Central memory CD4-positive, alpha-beta T cell (primary cell): ENCODE measurements at places on chromosomes 6 and 20.

DNA sequence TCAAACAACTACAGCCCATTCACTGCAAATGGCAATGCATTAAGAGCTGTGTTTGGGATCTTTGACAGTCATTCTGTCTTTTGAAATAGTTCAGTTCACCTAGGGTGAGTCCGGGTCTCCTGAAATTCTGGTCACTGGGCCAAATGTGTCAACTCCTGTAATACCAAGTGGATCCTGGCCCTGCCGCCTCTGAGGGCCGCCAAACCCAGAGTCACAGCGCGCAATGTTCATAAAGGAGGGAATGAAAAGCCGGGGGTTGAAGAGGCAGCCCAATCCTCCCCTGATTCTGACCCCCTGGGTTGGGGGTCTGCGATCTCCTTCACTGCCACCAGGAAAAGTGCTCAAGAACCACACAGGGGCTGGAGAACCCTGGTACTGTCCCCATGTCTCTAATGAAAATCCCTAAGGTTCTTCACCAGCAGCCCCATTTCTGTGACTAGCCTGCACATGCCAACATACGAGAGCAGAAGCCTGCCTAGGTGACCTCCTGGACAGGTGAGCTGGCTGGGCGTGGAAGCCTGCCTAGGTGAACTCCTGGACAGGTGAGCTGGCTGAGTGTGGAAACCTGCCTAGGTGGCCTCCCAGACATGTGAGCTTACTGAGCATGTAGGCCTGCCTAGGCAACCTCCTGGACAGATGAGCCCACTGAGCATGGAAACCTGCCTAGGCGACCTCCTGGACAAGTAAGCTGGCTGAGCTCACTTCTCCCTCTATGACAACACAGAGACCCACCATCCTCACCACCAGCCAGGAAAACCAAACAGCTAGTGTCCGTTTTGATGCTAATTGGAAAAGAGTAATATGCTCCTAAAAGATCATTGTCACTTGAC lies 16.1 kb upstream of the APMAP start:
- no peak for DNase-seq

DNA sequence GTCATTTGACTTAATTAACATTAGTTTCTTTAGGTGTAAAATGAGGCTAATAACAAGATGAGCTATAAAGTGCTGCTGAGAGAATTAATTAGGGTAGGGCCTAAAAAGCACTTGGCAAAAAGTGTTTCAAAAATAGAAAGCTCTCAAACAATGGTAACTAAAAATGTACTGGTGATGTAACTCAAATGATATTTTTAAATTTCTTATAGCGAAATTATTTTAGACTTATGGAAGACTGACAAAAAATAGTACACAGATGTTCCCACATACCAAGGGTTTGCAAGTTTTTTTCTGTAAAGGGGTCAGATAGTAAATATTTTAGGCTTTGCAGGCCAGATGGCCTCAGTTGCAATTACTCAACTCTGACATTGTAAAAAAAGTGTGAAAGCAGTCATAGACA lies 190.7 kb upstream of the UFL1 start:
- no peak for DNase-seq

- DNase-seq = peak; percentile 43
Observed at GRCh38 chr6:26331218-26332073, 33.6 kb upstream of the BTN3A2 start.

- DNase-seq = peak; percentile 5
Observed at GRCh38 chr20:44460795-44461141, 14.9 kb upstream of the TTPAL start.

DNA sequence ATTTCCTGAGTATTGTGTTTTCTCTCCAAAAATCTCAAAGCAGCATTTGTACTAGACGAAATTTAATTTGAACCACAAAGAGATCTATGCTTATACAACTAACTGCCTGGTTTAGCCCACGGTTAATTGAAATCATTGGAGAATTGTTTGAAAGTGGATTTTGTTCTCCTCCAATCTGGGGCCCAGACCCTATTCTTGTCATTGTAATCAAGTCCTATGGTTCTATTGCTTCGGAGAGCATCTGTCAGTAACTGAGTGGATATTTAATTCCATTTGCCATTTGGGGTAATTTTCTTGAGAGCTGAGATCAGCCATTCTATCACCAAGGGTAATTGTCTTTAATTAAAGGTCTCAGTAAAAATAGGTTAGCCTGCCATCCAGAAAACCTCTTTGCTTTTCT lies 117.0 kb upstream of the KCNG1 start:
- DNase-seq = no peak

DNA sequence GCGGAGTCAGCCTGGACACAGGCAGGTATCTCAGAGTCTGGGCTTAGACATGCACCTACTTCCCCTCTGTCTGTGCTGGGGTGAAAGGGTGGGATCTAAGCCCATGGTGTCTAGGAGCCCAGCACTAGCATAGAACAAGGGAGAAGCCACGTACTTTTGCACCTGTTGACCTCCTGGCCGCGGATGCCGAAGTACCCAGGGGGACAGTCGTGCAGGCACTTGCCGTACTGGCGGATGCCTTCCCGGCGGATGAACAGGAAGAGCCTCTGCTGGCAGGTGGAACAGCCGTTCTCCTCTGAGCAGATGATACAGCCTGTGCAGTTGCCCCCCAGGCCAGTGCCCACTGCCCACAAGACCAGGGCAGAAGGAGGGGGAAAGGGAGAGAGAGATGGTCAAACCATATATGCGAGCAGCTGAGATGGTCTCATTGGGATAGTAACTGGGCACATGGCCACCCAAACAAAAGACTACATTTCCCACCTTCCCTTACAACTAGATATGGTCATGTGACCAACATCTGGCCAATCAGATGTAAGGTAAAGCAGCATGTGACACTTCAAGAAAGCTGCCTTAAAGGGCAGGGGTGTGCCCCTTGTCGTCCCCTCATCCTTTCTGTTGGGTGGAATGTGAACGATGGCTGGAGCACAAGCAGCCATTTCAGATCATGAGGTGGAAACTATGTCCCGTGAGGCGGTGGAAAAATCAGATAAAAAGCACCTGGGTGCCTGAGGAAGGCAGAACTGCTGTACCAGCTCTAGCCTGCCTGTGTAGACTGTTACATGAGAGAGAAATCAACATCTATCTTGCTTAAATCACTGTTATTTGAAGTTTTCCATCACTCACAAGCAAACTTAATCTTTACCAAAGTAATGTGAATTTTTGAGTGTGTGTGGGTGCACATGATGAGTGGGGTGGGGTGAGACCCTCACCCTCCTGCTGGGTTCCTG lies 34.0 kb downstream of the RSPO4 start:
- no peak for DNase-seq

- DNase-seq = peak; percentile 15
Observed at GRCh38 chr20:53934421-53935343, 135.7 kb downstream of the BCAS1 start.

DNA sequence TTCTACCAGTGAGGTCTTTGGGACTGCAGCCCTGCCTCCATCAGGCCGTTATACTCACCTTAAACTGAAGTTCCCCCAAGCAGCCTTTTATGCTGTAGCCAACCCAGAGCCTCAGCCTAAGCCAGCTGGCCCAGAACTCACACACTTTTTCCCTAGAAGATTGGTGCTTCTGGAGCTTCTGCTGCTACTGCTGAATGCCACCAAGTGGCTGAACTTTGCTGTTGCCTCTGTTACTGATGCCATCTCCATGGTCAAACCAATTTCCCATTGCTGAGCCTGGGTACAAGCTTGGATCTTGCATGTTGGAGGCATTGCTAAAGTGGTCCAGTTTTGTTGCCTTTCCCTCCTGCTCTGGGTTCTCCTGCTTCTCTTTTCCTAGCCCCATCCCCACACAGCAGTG lies 15.0 kb upstream of the TBX18 start:
- no peak for DNase-seq

DNA sequence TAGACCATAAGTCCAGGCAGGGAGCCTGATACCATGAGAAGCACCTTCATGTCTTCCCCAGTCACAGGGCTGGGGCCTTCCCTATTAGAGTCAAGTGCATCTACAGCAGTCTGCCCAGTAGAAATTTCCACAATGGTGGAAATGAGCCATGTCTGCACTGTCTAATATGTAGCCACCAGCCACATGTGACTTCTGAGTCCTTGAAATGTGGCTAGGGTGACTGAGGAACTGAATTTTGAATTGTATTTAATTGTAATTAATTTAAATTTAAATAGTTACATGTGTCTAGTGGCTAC lies 300.2 kb downstream of the CLIC5 start:
- DNase-seq = no peak

DNA sequence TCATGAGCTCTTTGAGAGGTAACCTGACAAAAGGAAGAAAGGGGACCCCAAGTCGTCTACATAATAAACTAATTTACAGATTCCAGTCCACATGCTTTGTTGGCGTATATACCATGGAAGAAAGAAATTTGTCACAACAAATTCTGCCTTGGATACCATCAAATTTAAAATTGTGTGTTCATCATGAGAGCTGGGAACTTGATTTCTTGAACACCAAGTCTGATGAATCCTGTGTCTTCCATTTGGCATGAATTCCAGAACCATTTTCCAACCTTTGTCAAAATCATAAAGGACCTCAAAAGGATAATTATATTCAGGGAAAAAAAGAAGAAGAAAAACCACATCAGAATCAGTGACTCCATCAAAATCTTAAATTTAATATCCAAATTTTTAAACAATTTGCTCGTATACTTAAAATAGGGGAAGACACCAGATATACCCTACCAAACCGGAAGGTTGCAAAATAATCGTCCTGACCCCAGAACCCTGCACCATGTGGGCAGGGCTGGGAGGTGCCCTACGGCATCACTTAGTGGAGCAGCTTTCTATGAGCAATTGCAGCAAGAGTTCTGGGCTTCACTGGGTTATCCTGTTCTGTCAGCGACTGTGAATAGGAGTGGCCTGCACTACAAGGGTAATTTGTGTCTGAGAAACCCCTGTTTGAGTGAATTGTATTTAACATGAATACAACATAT lies 74.1 kb upstream of the INSM1 start:
- DNase-seq = no peak

DNA sequence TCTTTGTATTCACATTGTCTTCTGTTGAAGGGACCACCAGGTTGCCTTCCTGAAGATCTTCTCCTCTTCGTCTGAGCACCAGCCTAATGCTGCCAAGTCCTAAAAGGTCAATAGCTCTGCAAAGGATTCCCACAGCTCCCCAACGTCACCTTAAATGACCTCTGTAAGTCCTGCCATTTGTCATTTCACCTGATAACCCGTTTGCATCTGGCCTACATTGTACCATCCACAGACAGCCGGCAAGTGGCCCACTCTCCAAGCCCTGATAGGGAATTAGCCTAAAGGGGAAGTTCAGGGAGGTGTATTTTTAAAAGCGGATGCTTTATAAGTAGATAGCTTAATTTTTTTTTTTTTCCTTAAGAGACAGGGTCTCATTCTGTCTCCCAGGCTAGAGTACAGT lies 127.8 kb downstream of the ZMYND8 start:
- no peak for DNase-seq

DNA sequence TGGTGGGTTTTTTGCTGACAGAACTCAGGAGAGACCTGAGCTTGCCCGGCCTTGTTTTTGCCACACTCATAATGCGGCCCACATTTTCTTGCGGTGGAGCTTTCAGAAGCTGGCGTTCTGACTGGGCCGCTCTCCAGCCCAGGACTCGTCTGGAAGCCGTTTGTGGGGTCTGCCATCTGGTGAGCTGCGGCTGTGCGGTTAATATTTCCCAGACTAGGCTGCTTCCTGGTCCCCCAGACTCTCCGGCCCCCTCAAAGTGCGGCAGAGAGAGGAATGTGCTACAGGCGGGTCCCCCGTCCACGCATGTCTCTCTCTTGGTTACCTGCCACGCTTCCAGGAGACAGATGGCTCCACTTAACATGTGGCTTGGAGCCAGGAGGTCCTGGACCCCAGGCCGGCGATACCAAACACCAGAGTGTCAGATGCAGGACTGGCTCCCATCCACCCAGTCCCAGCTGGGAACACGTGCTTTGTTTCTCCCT lies 128.9 kb upstream of the PMEPA1 start:
- DNase-seq = no peak

- DNase-seq = no peak
Observed at GRCh38 chr20:62355878-62356588, 11.1 kb downstream of the LAMA5 start.

- no peak for DNase-seq
Observed at GRCh38 chr20:17365831-17366230, 139.0 kb downstream of the PCSK2 start.

DNA sequence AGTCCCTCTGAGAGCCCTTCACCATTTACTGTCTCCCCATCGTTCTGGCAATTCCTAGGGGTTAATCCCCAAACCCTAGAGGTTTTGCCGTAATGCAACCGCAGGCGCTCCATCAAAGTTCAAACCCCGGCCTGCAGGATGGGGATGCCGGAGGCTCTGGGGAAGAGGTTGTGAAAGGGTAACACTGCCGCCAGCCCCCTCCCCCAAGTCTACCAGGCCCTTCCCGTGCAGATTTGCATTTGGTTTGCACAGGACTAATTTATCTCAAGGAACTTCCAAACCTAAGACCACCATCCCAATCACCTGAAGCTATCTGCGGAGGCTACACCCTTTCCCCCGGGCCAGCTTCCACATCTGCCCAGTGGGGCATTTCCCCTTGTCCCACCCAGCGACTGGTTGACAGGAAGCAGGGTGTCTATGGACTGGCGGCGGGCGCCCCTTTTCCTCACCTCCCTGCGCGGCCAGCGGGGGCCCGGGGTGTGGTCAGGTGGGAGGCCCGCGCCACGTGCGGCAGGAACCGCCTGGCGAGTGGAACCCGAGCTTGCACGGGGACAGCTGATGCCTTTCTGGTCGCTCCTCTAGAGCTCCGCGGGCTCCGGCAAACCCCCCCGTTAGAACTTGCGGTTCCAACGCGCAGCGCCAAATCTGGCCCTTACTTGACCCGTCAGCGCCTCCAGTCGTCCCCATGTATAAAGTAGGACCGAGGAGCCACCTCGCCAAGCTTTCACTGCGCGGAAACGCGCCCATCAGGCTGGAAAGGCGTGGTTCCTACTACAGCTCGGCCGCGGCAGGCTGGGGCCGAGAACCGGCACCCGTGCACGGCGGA lies 9.4 kb upstream of the SLC4A11 start:
- DNase-seq = no peak

DNA sequence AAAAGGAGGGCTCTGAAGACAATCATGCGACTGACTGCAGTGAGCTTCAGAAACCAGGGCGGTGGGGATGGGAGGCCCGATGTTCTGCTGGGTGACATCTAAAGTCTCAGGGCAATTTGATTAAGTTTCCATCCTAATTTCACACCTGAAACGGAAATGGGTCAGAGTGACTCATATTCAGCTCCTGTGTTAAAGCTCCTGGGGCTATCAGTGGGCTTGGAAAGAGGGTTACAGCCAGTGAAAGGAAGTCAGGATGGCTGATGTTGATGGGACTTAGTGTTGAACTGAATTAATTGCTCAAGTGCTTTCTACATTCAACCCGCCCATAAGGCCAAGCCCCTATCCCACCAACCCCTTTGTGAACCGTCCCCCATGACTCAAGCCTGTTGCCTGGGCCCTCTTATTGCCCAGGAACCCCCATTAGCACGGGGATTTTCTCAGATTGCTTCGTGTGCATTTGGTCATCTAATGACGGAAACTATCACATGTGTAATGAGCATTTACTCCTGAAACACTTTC lies 47.1 kb upstream of the TBC1D7 start:
- no peak for DNase-seq
